Occipital lobe (tissue), 3 donors: ENCODE measurements at places on chromosomes 5 and 9.

DNA sequence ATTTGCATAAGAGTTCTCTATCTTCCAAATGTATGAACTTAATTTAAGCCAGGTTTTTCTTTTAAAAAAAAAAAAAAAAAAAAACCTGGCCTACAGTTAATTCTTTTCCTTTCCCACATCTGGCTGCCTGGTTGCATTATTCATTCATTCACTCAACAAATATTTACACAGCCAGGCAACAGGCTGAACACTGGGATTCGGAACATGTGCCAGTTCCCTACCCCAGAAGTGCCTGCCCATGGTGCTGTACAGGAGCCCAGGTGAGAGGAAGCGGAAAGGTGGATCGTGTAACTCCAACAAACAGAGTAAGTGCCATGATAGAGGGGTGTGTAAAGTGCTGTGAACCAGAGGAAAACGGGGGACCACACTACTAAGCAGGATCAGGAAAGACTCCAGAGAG, 93.6 kb downstream of the CDK5RAP2 start:
- DNase-seq, result no peak

- no peak for DNase-seq
Observed at GRCh38 chr5:103444333-103445038, 118.1 kb downstream of the NUDT12 start.

GRCh38 chr5:66814146-66814991, 218.2 kb downstream of the MAST4 start:
- DNase-seq, result no peak

DNA sequence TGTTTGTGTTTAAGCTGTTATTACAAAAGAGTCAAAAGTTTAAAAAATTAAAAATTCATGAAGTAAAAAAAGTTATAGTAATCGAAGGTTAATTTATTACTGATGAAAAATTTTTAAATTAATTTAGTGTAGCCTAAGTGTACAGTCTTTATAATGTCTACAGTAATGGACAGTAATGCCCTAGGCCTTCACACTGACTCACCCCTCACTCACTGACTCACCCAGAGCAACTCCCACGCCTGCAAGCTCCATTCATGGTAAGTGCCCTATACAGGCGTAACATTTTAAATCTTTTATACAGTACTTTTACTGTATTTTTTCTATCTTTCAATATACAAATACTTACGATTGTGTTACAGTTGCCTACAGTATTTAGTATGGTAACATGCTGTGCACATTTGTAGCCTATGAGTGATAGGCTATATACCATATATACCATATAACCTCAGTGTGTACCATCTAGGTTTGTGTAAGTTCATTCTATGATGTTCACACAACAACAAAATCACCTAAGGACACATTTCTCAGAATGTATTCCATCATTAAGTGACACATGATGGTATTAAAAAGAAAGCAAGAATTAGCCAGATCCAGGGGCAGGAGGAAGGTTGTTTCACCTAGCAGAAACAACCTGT, 40.1 kb downstream of the DCAF10 start:
- no peak for DNase-seq

DNA sequence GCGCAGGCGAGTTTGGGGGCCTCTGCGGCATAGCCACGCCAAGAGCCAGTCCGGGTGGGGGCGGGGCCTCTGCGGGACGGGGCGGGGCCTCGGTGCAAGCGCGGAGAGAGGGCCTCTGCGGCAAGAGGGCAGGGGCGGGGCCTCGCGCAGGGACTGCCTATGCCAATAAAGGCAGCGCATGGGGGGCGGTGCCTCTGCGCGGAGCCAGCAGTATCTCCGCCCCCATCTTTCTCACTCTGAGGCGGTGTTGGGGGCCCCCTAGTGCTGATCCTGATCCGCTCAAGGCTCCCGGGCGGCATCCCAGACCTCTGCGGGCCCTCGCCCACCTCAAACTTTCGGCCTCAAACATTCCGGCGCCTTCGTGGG, 9.2 kb upstream of the GPRIN1 start:
- DNase-seq, result peak; percentile 86
